ENCODE measurements at places on chromosomes 16 and 17. TPM values are rescaled to one million over a fixed set of nuclear protein-coding genes. Genes with fewer than 3 reads are reported as not detected.

DNA sequence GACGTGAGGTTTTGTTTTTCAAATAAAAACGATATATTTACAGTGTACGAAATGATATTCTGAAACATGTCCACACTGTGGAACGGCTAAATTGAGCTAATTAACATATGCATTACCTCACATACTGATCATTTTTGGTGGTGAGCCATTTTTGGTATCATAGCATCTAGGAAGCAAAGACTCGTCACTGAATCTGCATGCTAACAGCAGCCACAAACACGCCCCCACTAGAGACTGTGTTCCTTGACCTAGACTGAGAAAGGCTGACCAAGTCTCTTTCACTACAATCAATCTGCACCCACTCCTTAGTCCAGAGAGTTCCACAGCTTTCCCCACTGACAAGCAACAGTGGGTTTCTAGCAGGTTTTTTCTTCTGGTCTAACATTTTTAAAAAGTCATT lies 29.5 kb downstream of the NPLOC4 start:
- DNase-seq: no peak

DNA sequence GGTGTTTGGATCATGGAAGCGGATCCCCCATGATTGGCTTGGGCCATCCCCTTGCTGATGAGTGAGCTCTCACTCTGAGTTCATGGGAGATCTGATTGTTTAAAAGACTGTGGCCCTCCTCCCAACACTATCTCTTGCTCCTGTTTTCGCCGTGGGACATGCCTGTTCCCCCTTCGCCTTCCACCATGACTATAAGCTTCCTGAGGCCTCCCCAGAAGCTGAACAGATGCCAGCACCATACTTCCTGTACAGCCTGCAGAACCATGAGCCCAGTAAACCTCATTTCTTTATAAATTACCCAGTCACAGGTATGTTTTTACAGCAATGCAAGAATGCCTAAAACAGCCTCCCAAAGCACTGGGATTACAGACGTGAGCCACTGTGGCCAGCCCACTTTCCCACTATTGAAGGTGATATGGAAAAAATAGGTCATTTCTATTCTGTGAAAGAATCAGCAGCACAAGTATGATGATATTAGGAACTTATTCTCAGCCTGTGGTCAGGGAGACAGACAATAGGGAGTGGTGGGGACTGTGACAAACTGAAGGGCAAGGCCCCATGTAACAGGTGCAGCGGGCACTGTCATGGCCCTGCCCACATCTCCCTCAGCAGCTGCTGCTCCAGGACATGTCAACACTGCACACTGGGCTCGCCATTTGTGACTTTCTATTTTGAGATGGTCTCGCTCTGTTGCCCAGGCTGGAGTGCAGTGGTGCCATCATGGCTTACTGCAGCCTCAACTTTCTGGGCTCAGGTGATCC lies 33.7 kb upstream of the LITAF start:
- DNase-seq: no peak

TBC1D3G gene
- not detected for total RNA-seq

GRCh38 chr17:75404731-75405364 lies 630 bp downstream of the GRB2 start:
- DNase-seq: peak; percentile 31

GRCh38 chr17:9203771-9204425 lies 182.6 kb downstream of the NTN1 start:
- DNase-seq: no peak

- DNase-seq: peak; percentile 51
Measured at GRCh38 chr16:4290236-4290830, 17.5 kb upstream of the TFAP4 start.

DNA sequence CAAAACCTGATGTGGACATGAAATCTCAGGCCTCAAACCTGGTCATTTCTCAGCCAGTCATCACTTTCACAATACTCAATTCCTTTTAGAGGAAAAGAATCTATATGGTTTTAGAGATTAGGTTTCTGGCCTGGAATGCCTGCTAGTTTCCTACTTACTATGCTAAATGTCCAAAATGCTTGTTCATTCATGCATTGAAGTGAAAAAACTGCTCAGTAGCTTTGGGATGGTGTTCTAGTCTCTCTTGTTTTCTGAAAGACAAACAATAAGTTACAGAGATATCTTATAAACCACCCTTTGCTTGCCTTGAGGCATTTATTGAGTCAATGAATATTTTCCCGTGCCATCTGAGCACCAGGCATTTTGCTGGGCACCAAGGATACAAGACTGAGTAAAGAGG lies 1146.5 kb upstream of the GOT2 start:
- no peak for DNase-seq

CA7 gene
- total RNA-seq: not detected

DNA sequence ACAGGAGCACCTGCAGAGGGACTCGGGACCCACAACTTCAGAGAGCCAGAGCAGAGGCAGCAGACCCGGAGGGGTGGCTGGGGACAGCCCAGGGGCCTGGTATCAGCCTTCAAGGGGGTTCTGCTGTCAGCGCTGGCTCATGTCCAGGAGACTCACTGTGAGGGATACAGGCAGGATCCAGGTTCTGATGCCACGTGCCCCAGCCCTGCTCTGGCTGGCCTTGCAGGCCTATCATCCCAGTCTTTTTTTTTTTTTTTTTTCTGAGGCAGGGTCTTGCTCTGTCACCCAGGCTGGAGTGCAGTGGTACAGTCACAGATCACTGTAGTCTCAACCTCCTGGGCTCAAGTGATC lies 9.0 kb upstream of the MTSS2 start:
- no peak for DNase-seq

DNA sequence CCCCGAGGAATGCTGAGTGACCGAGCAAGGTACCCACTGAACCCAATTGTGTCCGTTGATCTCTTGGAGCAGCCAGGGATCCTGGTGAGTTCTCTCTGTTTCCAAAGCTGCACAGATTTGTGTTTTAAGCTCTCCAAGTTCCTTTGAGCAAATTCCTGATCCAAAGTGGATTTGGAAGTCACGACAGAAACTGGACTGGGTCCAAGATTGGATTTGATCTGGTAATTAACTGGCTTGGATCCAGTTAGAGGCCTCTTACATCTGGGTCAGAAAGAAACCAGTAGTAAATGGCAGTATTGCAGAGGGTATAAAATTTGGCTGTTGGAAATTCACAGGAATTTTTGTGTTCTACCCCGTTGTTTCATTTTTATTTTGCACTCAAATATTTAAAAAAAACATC lies 119.5 kb downstream of the PMP22 start:
- DNase-seq: no peak

DNA sequence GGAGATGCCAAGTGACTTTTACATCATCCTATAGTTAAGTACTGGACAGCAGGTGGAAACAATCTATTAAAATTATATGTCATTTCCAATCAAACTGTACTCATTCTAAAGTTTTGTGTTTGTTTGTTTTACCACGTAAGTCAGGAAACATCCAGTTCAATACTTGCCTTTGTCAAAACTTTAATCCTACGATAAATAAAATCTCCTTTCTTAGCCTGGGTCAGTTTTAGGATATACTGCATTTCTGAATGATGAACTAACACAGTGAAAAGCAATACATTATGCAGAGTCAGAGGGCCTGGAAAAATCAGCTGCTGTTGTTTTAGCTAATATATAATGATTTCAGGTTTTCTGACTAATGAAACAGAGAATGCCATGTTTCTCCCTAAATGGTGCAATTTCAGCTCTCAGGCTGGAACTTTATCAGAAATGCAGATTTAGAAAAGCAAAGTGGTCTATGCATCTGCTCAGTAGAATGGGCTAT lies 756.4 kb downstream of the CDH11 start:
- peak; percentile 35 for DNase-seq

GUCY2D gene
- total RNA-seq: not detected

DNA sequence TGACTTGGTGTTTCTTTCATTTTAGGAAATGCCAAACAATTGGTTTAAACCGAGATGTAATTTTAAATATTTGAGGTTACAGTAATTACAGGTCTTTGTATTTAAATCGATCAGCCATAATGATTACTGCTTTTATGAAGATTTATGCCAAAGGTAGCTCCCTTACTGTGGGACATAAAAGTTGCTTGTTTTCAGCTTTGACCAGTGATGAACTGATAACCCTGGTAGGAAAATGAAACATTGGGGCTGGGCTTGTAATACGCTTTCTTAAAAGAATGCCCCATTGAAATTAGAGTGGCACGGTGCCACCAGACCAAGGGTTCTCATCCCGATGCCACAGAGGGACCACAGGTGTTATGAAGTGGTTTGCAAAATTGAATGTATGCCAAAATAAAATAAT lies 7.3 kb downstream of the TNRC6A start:
- DNase-seq: no peak
